Stimulated activated CD8-positive, alpha-beta memory T cell treated with anti-CD3 and anti-CD28 coated beads, Interleukin-4, amount 100 ng/mL, for 4 hours (primary cell): ENCODE measurements at places on chromosomes 7 and 10.

- DNase-seq, result no peak
These were observed 98.5 kb downstream of the SRI start for GRCh38 chr7:88121335-88121734.

DNA sequence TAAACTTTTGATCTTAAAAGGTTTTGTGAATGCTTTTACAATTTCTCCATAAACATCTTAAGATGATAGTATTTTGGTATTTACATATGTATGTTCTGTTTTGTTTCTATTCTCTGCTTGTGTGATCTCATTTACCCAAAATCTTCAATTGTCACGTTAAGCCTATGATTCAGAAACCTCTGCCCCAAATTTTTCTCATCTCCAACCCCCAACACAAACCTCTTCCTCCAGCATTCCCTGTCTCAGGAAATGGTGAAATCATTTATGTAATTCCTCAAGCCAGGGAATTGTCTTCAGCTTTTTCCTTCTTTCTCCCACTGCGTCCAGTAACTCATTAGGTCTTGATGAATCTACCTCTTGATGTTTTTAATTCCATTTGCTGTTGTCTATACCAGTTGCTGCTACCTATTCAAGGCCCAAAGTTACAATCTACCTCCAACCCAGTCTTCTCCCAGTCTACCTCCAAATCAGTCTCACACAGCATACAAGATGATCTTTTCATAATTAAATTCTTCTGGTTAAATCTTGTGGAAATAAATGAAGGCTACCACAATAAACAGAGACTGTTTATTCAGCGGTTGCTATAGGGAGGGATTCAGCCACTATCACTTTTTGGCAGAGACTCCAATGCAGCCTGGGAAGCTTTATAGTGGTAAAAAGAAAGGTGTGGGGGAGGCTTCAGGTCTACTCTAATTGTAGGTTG is 5.8 kb downstream of the CFAP69 start:
- DNase-seq, result no peak

DNA sequence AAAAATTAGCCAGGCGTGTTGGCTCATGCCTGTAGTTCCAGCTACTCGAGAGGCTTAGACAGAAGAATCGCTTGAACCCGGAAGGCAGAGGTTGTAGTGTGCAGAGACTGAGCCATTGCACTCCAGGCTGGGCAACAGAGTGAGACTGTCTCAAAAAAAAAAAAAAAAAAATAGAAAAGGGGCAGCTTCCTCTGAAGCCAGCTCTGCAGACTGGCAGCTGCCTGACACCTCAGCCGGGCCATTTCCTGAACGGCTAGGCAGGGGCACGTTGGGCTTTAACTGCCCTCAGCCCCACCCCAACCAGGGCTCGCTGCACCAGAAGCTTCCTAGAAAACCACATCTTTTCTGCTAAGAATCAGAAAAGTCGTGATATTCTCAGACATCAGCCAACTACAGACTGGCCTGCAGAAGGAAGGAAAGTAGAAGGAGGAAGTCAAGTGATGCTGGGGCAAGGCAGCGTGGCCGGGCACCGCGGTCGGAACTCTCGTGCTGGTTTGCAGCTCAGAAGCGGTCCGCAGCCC is 38.0 kb downstream of the PRKAG2 start:
- DNase-seq, result no peak

DNA sequence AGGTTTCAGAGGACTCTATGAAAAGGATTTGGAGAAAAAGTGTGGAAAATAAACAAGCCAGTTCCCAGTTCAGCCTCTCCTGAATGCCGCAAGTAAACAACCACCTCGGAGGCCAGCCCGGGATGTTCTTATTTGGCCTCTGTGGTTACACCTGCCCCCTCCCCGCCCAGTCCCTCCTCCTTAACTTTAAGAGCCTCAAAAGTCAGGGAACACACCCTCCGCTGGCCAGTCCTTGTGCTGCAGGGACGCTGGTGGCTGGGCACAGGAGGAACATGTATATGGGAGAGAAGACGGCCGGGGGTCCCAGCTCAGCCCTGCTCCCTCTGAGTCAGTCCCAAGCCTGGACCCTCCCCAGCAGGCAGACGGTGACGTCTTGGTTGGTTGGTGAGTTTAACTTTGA is 6.1 kb downstream of the CHST3 start:
- no peak for DNase-seq

DNA sequence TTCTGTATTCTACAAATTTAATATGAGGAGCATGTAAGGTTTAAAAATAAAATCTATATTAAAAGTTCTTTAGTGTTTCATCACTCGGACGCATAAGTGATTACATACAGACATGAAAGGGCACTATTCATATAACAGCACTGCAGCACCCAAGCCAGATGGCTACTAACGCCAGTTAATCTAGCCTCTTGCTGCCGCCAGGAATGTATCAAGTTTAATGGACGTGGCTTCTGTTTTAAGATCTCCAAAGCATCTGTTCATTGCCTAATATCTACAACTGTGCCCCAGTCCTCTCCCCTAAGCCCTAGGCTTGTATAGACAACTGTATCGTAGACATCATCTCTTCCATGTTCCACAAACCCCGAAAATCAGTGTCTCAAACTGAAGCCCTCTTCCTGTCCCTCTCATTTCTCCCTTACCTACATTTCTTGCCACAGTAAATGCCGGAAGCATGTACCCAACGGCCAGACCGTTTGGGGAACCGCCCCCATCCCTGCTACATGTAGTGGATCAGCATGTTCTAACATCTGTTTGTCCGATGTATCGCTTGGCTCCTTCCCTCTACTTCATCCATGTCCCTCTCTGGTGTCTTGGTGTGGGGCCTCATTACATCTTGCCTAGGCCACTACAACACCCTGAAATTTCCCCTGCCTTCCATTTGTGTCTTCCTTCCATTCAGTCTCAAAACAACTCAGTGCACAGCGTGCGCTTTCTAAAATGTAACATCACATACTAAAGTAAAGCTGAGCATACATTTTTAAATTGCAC is 147.5 kb upstream of the RSU1 start:
- DNase-seq, result no peak

- DNase-seq, result no peak
These were observed 51.4 kb upstream of the ZNF716 start for GRCh38 chr7:57398548-57398947.

- no peak for DNase-seq
These were observed 43.6 kb upstream of the DPYSL4 start for GRCh38 chr10:132143162-132143561.

DNA sequence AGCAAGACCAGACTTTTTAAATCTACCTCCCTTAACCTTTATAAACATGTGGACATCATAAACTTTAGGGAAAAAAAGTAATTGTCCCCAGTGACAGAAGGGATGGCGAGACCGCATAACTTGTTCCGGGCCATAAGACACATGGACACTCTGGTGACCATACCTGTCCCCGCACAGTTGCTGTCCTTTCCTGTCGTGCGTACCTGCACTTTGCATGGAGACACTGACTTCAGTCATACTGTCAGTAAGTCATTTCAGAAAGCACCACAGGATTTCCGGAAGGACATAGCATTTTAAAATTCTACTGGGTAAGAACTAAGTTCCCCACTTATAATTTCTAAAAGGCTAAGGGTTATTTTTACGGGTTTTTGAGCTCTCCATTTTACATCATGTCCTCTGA is 120.9 kb downstream of the CREB5 start:
- DNase-seq, result no peak

GRCh38 chr10:3400348-3400747 is 227.8 kb upstream of the PITRM1 start:
- no peak for DNase-seq

GRCh38 chr7:37318541-37318940 is 130.1 kb downstream of the ELMO1 start:
- no peak for DNase-seq

DNA sequence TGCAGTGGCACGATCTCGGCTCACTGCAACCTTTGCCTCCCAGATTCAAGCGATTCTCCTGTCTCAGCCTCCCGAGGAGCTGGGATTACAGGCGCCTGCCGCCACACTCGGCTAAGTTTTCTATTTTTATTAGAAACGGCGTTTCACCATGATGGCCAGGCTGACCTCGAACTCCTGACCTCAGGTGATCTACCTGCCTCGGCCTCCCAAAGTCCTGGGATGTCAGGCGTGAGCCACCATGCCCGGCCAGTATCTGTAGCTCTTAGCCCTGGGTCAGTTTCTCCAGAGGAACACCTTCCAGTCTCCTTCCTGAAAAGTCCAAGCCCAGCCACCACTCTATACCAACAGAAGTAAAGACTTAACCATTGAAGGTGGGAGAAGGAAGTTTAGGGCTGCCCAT is 15.2 kb upstream of the ZKSCAN1 start:
- DNase-seq, result no peak

DNA sequence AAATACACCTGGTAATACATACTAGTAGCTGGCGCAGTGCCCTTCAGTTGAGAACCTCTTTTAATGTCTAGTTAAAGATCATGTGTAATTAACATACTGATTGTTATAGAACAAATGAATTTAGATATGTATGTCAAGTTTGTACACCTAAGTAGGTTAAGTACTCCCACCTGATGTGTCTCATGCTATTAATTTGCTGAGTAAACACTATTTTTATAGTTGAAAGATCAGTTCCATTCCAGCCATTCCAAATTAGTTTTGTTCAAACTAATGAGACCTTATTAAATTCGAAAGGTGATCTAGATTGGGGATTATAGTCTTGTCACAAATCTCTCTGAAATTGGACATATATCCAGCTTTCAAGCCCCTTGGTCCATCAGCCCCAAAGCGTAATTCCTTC is 710.0 kb downstream of the LRMDA start:
- DNase-seq, result no peak

DNA sequence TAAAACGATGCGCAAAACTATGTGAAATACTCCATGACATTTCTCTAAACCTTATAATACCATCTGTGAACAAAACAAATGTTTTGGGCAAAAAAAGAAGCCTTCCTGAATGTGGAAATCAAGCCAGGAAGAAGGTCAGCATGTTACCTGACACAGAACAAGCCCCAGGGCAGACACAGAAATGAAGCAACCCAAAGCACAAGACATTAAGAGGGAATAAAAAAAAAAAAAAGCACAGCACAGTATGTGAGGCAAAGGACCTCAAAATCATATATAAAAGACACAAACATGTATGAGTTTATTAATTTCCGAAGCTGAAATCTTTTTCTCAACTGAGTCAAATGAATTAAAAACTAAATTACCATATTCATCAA is 161.8 kb downstream of the SKIDA1 start:
- no peak for DNase-seq

- DNase-seq, result peak; percentile 27
These were observed 3.8 kb upstream of the GTF2IRD1 start for GRCh38 chr7:74449809-74450397.

- no peak for DNase-seq
These were observed 5.1 kb downstream of the UBE2H start for GRCh38 chr7:129947701-129948100.

GRCh38 chr10:43384252-43385221 is 13.1 kb downstream of the FXYD4 start:
- DNase-seq, result no peak
